ENCODE measurements at places on chromosomes 7 and 10.

DNA sequence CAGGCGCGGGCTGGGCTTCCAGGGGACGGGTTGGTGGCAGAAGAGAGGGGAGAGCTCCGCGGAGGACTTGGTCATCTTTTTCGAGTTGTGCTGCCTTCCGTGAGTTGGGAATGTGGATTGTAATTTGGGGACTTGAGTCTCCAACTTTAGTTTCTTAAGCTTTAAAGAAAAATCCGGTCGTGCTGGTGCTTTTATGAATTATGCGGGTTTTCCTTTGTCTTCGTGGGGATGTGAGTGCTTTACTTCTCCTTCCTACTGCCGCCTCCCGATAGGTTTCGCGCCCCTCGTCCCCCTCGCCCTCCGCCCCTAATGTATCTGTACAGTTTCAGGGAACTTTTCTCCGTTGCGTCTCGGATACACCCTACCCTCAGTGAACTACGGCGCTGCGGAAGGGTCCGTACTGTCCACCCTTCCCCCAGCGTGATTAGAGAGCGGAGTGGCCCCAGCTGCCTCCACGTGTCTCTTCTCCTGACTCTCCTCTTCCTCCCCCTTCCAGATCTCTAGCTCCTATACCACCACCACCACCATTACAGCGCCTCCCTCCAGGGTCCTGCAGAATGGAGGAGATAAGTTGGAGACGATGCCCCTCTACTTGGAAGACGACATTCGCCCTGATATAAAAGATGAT, 649 bp downstream of the SCD start:
- no peak for DNase-seq

- no peak for DNase-seq
Measured at GRCh38 chr10:130230036-130230435, 93.8 kb downstream of the GLRX3 start.

DNA sequence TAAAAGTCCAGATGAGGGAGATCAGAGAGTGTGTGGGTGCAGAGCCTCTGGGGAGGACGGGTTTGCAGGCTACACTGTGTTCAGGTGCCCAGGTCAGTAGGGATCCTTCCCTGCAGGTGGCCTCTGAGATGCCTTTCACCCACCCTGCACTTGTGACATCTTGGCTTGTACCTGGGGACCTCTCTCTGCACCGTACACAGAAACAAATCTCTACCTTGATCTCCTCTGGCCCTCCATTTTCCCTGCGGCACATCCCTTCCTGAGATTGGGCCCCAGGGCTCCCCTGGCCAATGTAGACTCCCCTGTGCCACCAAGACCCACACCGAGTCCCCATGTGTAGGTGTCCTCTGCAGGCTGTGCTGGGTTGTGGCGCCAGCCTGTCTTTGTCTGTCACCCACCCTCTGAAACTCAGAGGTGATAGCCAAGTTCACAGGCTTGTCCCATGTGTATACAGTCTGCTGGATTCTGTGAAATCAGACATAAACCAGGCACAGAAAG, 140.6 kb downstream of the PTPN20 start:
- DNase-seq = no peak

- DNase-seq = no peak
Measured at GRCh38 chr7:732094-732541, 5.0 kb upstream of the PRKAR1B start.

DNA sequence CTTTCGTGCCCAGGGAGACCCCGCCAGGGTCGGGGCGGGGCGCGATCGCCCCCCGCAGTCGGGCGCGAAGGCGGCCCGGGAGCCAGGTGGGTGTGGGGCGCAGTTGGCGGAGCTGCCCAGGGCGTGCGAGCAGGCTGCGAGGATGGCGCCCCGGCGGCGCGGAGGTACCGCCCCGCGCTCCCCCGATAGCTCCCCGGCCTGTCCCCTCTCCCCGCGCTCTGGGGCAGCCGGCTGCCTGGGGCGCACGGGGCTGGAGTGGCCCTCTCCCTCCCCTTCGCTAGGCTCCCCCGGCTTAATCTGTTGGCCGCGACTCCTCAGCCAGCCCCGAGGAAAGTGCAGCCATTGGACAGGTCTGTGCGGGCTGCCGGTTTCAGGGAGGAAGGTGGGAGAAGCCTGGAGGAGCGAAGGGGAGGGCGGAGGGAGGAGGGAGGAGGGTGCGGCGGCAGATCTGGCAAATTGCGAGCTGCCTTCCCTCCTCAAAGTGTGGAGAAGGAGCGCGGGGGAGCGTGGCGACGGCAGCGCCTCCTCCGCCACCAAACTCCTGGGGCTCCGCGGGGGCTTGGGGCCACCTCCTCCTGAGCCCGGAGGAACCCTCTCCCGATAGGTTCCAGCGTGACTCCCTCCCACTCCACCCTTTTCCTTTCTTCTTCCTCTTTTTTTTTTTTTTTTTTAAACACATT, 361 bp upstream of the PLXDC2 start:
- DNase-seq = no peak

GRCh38 chr7:142787783-142788182, 17.0 kb downstream of the PRSS2 start:
- DNase-seq = no peak

DNA sequence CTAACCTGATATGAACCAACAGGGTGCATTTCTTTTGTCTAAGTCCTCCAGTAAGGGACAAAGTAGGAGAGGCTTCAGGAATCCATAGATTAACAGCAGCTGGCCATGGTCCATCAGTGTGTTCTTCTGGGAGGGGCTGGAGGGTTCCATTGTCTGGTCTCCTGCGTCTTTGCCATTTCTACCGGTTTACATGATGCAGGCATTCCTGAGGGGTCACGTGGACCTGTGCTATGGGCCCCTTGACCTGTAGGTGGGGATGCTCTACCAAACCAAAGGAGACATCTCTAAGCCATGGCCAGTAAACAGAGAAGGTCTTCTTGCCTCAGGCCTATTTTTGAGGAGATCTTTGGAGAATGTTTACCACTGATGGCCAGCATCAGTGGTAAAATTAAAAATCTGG, 28.7 kb upstream of the HABP2 start:
- DNase-seq = no peak

Measured in stimulated activated CD4-positive, alpha-beta T cell treated with anti-CD3 and anti-CD28 coated beads, Interleukin-1b, Interleukin-23, amount 100 ng/mL, for 24 hours (primary cell).